T1000 (cell line): ENCODE measurements at places on chromosomes 5 and 9.
A peak's percentile ranks its signal among the peaks of the same experiment; 100 is the strongest.

DNA sequence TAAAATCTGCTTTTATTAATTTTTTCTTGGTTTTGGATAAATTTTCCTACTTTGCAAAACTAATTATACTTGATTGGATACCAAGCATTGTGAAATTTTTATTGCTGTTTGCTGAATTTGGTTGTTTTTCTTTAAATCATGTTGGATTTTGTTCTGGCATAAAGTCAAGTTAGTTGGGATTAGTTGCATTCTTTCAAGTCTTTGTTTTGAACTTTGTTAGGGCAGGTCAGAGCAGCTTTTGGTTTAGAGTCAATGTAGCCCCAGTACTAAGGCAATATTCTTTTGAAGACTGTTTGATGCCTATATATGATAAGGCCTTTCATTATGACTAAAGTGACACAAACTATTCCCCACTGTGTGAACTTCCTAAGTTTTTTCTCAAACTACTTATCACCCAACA lies 531.1 kb downstream of the RASEF start:
- no peak for DNase-seq

DNA sequence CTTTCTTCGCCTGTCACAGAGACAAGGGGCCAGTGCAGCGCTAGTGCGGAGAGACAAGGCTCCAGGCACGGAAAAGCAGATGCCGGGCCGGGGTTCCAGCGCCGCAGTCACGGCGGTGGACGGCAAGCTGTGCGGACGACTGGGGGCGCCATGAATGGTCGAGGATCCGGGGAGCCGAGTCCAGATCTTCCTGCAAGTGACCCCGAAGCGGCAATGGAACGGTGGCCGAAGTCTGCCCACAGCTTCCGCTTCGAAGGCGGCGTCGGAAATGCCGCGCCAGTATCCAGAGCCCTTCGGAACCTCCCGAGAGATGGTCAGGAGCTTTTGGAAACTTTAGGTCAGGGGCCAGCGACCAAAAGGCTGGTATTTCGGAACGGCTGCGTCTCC lies 601 bp upstream of the FAF2 start:
- DNase-seq = no peak

GRCh38 chr5:139760066-139761056 lies 35.2 kb upstream of the PSD2 start:
- peak; percentile 24 for DNase-seq

DNA sequence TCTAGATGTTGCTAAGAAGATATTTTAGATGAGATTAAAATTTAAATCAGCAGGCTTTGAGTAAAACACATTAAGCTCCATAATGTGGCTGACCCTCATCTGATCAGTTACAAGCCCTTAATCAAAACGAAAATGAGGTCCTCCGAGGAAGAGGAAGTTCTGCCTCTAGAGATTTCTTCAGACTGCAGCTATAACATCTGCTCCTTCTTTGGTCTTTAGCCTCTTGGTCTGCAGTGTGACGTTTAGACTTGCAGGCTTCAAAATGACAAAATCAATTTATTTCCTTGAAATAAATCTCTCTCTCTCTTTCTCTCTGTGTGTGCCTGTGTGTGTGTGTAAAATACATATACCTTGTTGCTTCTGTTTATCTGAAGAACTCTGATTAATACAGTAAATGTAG lies 1429.8 kb upstream of the CDH9 start:
- no peak for DNase-seq

DNA sequence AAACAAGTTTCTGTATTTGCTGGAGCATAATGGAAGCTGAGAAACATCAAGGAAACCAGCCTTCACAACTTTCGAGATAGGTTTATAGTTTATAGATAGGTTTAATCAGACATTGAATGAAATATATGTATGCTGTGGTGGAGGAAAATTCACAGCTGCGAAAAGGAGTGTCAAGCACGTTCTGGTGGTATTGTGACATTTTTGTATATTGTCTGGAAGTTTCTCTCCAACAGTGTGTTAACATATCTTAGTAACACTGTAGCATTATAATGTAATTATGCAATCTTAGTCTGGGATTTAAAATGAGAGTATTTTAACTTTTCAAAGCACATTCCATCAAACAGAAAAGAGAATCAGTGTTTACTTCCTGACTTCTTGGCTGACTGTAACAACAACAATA lies 50.0 kb downstream of the FCHO2 start:
- DNase-seq = no peak

DNA sequence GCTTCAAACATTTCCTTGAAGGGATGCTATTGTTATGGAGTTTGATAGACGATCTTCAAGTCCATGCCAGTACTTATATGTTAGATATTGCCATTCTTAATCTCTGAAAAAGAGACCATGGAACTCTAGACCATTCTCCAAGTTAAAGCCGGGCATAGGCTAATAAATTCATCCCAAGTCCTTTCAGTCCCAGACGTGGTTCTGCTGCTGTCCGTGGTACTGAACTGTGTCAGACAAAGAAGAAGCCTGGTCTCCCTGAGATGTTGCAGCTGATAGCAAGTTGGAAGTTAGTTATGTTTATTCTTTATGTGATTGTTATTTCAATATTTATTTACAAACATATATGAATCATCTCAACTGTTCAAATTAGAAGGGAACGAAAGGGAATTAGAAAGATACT lies 158.7 kb downstream of the NMUR2 start:
- DNase-seq = peak; percentile 1
